NCI-H774 (cell line): ENCODE measurements at places on chromosomes 13 and 19.

DNA sequence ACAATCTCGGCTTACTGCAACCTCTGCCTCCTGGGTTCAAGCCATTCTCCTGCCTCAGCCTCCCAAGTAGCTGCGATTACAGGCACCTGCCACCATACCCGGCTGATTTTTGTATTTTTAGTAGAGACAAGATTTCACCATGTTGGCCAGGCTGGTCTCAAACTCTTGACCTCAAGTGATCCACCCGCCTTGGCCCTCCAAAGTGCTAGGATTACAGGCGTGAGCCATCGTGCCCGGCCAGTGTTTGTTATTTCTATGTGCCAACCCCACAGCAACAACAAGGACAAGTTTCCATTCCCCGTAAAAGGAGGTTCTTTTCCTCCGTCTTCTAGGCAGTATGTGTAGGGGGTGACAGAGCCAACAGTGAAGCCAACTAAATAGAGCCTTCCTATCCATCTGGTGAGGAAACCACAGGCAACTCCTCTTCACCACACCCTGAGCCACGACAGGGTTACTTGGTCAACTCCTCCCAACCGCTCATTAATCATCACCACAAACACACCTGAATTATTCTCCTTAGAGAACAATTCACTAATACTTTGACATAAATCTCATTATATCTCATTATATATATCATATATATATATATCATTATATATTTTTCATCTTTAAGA, 25.5 kb downstream of the FOXO1 start:
- no peak for DNase-seq

DNA sequence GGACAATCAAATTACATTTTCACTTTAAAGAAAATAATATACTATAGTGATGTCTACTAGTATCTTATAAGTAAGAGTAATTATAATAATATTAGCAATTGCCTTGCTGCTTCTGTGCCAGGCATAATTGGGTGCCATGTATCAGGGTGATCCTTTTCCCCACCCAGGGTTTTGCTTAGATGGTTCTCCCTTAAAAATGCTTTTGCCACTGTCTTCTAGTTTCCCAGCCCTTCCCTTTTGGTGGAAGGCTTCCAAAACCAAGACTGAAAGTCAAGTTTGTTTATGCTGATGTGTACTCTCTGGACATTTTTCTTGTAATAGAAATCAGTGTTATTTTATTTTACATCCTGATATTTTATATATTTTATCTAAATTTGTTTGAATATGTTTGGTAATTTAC, 77.8 kb downstream of the ITGBL1 start:
- no peak for DNase-seq

GRCh38 chr13:31956980-31957644, 74.5 kb upstream of the FRY start:
- DNase-seq = no peak

DNA sequence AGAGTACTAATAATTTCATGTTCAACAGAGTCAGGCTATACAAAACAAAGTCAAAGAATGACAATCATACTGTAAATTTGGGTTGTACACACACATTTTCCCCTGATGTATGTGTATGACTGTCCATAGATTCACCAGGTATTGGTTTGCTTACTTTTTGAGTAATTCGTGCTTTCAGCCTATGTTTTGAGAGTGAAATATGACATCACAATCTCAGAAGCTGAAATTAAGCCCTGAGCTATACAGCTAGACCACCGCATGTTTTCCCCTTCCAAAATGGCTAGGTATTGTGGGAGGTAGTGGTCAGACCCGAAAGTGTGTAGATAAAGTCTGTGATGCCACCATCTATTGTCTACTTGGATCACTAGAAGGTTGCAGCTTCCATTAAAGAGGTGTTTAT, 102.8 kb downstream of the KATNAL1 start:
- no peak for DNase-seq

GRCh38 chr19:19866611-19867248, 1.0 kb downstream of the ZNF253 start:
- DNase-seq = peak; percentile 45

DNA sequence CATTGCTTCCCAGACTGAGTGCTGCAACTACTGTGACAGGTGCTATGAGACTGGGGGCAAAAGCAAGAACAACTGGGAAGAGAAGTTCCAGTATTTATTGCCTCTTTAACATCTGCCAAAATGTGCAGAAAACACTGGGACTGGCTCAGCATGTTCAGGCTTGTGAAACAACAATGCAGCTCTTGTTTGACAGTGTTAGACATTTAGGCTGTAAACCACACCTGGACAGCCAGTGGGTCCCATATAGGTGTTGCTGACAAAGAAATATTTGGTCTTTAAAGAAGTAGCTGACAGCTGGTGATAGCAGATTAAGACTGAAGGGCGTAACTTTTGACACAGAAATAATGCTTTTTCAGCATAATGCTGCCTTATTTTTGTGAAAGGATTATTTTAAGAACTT, 88.1 kb downstream of the STOML3 start:
- DNase-seq = no peak

DNA sequence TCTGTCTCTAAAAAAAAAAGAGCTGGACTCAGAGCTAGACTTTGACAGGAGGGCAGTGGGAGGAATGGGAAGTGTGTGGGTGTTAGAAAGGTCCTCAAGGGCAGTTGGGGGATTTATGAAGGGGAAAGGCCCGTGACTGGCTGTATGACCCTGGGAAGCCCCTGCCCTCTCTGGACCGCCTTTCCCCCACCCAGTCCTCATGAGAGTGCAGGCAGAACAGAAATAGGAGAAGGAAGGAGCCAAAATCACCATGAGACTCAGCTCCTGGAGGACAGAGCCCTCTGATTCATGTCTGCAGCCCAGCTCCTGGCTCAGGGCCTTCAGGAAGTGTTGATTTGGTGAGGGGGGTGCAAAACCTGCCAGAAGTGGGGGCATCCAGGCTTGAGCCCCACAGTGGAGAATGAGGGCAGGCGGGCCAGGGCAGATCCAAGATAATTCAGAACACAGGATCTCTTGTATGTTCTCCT, 8.7 kb upstream of the SMG9 start:
- no peak for DNase-seq

DNA sequence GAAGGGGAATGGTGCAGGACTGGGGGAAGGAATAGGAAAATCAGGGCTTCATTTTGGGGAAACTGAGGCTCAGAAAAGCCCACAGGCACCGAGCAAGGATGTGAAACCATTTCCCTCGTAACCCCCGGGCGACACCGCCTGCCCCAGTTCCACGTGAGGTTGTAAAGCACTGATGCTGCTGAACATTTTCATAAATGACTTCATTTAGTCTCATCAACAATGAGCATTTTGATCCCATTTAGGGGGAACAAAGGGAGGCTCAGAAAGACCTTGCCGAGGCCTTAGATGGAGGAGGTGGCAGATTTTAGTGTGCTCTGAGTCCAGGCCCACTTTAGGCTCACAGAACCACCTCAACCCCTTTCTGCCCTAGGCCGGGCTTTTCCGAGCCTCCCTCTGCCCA, 20.5 kb upstream of the FBXO27 start:
- DNase-seq = no peak

- no peak for DNase-seq
Measured at GRCh38 chr13:99269627-99270241, 11.6 kb upstream of the GPR18 start.

- DNase-seq = no peak
Measured at GRCh38 chr19:3071768-3072167, 9.5 kb upstream of the TLE5 start.

GRCh38 chr13:64083396-64083795, 2667.7 kb upstream of the PCDH20 start:
- no peak for DNase-seq

- no peak for DNase-seq
Measured at GRCh38 chr13:24503379-24503696, 9.2 kb downstream of the PARP4 start.

DNA sequence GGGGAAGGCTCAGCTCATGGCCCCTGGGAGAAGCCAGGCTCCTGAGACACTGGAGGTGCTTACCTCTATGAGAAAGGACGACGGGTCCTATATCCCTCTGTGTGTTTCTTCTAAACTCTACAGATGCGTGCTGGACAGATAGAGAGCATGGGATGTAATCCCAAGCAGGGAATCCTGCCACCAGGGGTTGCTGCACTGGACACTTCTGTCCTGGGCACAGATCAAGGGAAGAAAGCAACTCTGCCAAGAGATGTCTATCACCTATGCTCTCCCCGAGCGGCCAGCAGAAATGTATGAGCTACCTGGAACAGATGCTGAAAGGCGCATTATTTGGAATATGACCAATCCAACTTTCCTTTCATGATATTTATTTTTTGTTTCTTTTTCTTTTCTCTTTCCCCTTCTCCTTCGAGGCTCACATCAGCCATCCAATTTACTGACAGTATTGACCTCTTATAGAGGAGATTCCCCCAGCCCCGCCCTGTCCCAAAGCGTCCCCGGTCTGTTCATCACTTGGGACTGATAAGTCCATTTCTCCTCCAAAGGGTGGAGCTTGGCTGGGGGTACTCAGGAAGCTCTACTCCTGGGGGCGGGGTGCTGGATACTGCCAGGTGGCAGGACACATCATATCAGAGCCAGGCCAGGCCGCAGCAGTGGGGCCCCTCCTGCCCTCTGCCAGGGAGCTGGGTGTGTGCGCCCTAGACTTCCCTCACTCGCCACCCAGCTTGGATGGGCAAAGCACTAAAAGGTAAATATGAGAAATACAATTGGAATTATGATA, 34.2 kb downstream of the TSHZ3 start:
- DNase-seq = no peak

DNA sequence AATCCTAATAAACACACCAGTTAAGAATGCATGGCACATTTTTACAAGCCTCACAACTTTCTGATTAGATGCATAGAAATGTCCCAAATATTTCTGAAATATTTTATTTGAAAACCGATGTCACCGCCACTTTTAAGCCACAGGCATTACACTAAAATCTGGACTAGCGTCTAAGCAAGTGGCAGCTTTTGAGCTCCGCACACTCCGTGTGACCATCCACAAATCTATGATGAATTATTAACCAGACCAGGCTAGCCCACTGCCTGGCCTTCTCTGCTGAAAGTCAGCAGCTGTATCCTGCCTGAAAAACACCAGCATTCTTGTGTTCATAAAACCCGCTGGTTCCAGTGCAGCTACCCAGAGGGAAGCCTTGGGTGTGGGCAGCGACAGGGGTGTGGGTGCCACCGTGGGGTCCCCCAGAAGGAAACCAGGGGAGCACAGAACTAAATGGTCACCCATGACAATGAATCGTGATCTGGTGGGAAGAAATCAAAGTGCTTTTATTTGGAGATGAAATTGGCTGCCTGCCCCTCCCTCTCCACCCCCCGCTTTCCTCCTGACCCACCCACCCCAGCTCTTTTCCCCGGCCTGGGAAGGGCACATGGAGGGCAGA, 13.8 kb downstream of the RASA3 start:
- DNase-seq = no peak

GRCh38 chr19:29831686-29832085, 19.9 kb downstream of the CCNE1 start:
- no peak for DNase-seq

GRCh38 chr13:91988331-91988730, 589.9 kb downstream of the GPC5 start:
- DNase-seq = no peak

GRCh38 chr13:85367887-85368286, 431.3 kb downstream of the SLITRK6 start:
- no peak for DNase-seq

DNA sequence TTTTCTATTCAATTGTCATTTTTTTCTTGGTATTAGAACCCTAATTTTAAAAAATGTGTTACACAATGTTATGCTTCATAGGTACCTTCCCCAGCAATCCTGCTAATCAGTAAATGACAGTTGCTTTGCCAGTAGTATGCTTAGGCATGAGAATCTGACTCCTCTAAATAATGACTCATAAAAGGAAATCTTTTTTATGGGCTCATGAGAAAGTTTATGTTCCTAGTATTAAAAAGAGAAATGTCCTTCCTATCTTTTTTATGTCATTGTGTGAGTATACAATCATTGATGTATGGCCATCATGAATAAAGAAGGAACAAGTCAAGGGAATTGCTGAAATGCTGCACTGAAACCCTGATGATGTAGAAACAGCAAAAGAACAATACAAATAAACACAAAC, 1237.7 kb upstream of the PCDH20 start:
- DNase-seq = no peak

- DNase-seq = no peak
Measured at GRCh38 chr19:49552749-49553148, 24.9 kb downstream of the RCN3 start.

GRCh38 chr13:50435011-50435410, 408.5 kb downstream of the DLEU7 start:
- DNase-seq = no peak

DNA sequence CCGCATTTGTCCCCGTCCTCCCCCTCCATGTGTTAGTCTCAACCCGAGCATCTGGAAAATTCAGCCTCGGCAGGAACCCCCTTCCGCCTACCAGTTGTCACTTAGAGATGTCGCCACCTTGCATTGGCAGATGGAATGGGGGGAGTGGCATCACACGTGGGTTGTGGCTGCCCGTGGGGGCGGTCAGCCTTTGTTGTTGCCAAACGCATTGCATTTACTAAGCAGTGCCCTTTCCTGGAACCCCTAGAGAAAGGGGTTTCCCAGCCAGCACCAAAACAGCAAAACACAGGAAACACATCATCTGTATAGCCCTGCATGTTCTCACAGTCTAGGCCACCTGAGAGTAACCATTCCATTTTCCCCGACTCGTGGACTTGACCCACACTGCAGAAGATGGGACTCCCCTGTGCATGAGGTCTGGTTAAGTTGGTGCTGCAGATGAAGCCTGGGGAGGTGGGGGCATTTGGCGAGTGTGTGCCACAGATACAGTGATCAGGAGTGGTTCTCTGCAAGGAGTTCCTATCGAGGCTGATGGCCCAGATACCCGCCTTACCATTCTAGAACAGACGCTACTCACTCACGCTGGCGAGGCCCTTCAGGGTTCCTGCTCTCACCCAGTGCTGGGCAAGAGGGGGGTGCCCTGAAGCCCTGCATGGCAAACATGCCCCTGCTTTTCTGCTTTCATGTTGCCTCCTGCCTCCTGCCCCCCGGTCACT, 38.3 kb downstream of the TMED1 start:
- DNase-seq = no peak

GRCh38 chr13:73590795-73591194, 532.0 kb downstream of the KLF5 start:
- no peak for DNase-seq

- no peak for DNase-seq
Measured at GRCh38 chr13:52036037-52036436, 11.5 kb downstream of the UTP14C start.

DNA sequence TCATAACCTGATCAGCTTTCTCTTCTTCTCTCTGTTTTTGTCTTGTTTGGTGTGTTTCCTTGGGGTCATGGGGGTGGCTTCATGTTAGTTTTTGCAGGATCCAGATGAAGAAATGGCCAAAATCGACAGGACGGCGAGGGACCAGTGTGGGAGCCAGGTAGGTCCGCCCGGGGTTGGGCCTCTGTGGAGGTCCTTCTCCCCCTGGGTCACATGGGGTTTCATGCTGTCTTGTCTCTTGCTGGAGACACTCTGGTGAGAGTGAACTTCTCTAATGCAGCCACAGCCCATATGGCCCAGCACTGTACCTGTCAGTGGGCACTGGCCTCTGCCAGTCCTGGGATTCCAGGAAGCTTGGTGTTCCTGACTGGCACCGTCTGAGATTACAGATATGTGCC, 1.1 kb downstream of the CCNE1 start:
- no peak for DNase-seq

- DNase-seq = no peak
Measured at GRCh38 chr13:90710164-90710759, 637.2 kb upstream of the MIR17HG start.

GRCh38 chr19:36572593-36573019, 486 bp downstream of the ZNF529 start:
- DNase-seq = no peak
